CD8-positive, alpha-beta memory T cell (primary cell): ENCODE measurements at places on chromosomes 12 and 14. TPM values are rescaled to one million over a fixed set of nuclear protein-coding genes. Genes with fewer than 3 reads are reported as not detected.

DNA sequence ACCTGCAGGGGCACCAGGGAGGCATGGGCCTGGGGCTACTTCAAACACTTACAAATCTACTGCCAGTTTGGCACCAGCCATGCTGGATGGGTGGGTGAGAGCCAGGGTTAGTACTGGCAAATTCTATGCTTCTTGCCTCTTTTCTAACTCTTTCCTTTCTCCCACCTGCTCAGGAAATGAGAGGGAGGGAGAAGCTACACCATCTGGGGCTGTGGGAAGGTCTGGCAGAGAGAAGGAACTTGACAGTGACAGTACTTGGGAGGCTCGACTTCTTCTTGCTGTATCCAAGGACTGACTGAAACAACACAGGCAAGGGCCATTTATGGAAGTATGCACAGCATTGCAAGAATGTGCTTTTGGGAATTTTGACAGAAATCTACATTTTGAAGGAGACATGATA is 149.6 kb upstream of the DYRK2 start:
- DNase-seq, result no peak

GRCh38 chr12:9797722-9798619 is 29.3 kb upstream of the KLRF1 start:
- DNase-seq, result peak; percentile 50

- no peak for DNase-seq
Measured at GRCh38 chr12:31835276-31835882, 106.6 kb upstream of the AMN1 start.

- no peak for DNase-seq
Measured at GRCh38 chr14:67610491-67610890, 9.2 kb upstream of the ARG2 start.

DNA sequence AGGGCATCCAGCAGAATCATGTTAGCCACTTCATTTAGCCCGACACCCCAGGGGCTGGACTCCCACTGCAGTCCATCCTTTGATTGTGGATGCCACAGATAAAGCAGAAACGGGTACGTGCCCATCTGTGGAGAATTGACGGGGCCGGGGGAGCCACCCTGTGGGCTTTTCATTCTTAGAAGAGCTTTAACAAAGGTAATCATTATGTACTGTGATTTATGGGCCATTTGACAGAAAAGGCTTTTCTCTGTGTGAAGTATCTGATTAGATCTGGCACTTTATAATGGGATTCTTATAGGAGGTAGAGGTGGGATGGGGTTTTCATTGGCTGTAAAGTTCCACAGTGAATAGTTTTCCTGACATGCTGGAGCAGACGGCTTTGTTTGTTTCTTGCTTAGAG is 40.4 kb downstream of the AACS start:
- no peak for DNase-seq

GRCh38 chr14:92493492-92493891 is 20.1 kb upstream of the RIN3 start:
- no peak for DNase-seq

- no peak for DNase-seq
Measured at GRCh38 chr14:36398463-36399291, 78.2 kb upstream of the MBIP start.

- no peak for DNase-seq
Measured at GRCh38 chr12:22103418-22103817, 57.4 kb downstream of the CMAS start.

DNA sequence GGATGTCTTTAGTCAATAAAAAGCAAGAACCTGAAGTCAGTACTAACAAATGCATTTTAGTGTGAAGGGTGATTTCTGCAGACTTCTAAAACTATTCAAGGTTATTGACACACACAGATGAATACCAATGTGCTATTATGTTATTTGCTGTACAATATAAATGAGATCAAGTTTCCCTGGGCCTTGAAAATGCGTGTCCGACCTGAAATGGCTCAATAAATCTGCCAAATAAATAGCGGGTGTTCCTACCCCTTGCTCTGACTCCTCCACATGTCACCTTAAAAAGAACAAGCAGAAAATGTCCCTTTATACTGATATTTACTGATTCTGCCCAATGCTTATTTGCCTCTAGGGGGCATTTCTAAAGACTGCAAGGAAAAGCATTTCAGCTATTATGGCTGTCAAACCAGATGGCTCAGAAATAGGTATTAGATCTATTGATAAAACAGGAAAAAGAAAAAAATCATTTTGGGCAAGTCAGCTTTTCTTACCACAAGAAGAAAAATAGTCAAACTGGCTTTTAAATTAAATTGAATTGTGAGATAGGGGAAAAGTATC is 367.3 kb upstream of the KITLG start:
- DNase-seq, result no peak

Gene P2RX2
- total RNA-seq, result not detected

GRCh38 chr14:105126126-105126980 is 42.2 kb downstream of the JAG2 start:
- no peak for DNase-seq

Gene PLXNC1
- 5.6 TPM for total RNA-seq

Gene NOVA1
- 0.28 TPM for total RNA-seq

- no peak for DNase-seq
Measured at GRCh38 chr12:26786865-26787514, 46.0 kb downstream of the ITPR2 start.

Gene LGR5
- not detected for total RNA-seq

GRCh38 chr12:43978556-43978955 is 142.7 kb downstream of the TMEM117 start:
- DNase-seq, result no peak

DNA sequence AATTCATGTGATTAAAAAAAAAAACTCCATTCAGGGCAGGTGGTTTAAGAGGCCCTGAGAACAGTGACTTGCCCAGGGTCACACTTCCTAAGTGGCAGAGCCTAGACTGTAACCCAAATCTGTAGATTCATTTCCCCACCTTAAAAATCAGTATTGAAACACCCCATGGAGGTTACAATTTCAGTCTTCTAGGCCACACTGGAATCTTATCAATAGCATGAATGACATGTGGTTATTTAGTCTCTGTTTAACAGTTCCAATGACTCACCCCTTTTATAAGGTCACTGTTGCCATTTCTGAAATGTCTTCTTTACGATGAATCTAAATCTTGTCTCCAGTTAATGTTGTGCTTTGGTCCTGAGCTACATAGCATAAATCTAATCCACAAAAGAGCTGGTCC is 262.3 kb upstream of the GRIP1 start:
- no peak for DNase-seq

DNA sequence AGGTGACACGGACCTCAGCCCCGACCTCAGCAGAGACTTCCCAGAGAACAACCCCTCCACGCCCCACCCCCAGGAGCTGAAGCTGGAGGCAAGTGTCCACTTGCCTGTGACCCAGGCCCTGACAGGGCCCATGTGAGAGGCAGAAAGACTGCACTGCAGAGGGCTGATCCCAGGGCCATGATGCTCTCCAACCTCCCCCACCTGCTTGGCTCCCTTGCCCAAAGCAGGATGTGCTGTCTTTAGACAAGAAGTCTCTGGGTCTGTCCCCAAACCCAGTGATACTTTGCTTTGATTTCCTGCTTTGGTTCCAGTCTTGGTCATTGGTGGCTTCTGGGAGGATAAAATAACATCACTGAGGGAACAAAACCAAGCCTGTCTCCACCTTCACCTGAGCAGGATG is 59.4 kb downstream of the BCL11B start:
- DNase-seq, result no peak

Gene GALC
- total RNA-seq, result 12.4 TPM
